Left hindlimb (tissue), 1 donor: ENCODE measurements at places on chromosomes 2 and 18.

DNA sequence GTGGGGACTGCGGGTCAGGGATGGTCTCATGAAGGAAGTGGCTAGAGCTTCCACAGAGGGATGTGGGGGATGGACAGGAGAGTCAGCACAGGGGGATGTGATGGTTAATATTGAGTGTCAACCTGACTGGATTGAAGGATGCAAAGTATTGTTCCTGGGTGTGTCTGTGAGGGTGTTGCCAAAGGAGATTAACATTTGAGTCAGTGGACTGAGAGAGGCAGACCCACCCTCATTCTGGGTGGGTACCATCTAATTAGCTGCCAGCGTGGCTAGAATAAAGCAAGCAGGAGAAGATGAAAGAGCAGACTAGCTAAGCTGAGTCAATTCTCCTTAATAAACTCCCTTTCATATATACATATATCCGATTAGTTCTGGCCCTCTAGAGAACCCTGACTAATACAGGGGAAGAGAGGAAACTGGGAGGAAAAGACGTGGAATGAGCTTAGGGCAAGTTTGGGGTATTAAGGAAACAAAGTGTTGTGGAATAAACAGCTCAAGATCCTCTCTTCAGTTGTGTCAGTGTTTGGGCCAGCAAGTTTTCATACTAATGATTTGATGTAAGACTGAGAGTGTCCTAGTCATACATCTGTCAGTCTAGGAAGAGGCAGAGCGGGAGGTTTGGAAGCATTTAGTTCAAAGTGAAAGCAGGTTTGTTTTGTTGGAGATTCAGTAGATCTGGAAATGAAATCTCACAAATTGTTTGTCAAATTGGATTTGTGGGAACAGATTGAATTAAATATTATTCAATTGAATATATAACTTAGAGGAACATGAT lies 135.2 kb upstream of the NT5C1B start:
- DNase-seq, result no peak

DNA sequence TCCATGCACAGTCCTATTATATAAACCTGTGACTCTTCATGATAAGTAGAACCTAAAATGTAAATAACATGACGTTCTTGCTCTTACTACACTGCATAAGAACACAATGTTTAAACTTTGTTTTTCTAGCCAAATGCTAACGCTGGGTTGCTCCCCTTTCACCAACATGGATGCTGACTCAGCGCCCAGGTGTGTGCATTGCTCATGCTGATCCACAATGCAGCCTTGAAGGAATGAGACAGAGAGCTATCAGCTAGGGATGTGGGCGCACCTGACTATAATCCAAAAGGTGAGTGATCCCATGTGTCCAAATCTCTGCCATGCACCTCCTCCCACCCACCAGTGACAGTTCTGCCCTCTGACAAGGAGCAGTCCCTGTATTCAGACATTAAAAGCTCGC lies 235.0 kb downstream of the IRS1 start:
- DNase-seq, result no peak

DNA sequence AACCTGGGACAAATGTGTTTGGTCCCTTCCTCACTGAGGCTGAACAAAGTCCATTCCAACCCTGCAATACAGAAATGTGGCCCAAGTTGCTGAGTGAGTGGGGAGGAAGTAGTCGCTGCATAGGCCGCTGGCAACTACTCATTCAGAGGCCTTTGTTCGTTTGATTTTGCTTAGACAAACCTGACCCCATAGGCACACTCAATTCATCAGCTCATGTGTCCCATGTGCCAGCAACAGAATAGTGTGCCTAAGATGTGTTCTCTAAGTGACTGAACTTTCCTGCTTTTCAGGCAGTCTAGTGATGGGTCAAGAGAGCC lies 23.0 kb downstream of the PTPN18 start:
- no peak for DNase-seq

GRCh38 chr2:120177001-120177621 lies 46.1 kb downstream of the TMEM185B start:
- DNase-seq, result no peak

DNA sequence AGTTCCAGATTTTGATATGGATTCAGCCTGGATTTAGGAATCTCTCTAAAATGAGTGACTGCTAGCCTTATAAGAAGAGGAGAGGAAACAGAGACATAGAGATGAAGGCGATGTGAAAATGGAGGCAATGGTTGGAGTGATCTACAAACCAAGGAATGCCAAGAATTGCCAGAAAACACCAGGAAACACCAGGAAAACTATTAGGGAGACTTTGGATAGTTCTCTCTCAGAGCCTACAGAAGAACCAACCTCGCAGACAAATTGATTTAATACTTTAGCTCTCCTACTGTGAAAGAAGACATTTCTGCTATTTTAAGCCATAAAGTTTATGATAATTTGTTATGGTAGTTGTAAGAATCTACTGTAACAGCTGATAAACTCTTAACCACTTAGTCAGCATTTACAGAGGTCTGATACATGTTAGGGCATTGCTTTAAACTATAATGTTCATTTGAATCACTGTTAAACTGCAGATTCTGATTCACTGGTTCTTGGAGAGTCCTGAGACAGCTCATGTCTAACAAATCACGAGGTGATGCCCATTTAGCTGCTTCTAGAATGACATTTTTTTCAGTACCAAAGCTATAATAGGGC lies 1702.6 kb upstream of the LRRTM1 start:
- no peak for DNase-seq

DNA sequence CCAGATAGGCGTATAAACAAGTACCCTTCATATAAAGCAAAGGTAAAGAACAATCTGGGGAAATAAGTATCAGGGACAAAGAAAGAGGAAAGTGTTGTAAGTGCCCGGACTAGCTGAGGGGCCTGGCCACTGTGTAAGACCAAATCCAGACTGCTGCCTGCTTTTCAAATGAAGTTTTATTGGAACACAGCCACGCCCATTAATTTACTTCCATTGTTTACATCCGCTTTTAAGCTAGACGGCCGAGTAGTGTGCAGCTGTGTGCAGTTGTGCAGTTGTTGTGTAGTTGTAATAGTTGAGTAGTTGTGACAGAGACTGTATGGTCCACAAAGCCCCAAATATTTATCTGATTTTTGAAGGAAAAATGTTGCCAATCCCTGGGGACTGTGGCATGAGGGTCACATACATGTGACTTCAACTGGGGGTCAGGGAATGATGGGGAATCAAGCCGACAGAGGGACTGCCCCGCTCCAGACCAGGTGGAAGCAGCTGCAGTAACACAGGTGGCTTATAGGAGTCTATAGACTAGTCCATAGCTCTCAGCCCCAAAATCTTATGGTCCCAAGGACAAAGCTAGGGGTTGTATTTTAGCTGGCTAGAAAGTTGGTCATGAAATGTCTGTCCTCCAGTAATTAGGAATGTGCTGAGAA lies 30.0 kb downstream of the FHL2 start:
- DNase-seq, result no peak

GRCh38 chr2:189047171-189047888 lies 73.2 kb downstream of the COL3A1 start:
- DNase-seq, result no peak

DNA sequence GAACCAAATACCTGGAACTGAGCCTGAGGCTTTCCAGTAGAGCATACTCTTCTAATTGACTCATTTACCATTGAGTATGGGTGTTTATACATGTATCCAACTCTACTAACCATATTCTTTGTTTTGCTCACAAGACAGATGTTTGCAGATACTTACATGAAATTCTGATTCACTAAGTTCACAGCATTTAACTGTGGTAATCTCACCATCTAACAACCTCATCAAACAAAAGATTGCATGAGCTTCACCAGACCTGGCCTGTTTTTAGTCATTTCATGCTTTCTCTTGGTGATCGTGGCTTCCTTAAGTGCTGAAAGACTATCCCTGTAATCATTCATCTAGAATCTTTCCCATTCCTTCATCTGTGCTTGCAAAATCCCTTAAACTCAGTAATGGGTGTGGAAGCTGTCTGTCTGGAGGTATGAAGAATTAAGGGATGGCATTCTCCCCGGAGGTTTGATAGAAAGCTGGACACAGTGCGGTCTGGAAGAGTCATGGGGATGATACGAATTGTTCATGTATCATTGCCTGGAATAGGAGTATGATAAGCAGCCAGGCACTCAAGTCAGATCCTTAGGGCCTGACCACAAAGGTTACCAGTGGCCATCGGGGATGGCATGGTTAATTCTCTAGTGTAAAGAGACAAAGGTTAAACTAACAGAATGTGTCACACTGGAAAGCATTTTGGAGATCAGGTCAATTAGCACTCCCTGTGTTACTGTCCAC lies 42.0 kb upstream of the IL1R1 start:
- DNase-seq, result no peak

DNA sequence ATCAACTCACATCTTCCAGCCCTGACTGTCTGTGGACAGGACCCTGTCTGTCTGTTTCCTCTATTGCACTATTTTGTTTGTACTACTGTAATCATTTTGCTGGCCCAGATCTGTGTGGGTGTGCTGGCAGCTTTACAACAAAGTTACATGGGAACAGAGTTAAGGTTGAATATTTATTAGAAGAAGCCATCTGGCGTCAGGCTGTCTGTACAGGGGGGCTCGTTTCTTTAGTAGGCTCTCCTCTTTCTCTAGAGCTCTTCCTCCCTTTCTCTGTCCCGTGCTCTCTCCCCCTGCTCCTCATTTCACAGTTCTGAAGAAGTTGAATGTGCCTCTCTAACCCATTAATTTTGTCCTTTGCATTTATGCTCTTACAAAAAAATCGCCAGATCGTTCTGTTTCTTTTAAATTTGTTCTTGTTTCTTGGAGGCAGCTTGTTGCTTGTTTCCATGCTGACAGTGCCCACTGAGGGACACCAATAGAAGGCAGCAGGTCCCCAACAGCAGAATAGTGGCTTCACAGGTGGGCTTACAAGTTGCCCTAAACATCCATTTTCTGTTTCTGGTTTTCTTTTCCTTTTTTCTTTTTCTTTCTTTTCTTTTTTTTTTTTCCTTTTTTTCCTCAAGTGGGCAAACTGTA lies 315.2 kb upstream of the ZEB2 start:
- DNase-seq, result peak; percentile 62

- DNase-seq, result no peak
These were observed 94.3 kb downstream of the CLIP4 start for GRCh38 chr2:29209551-29209950.

DNA sequence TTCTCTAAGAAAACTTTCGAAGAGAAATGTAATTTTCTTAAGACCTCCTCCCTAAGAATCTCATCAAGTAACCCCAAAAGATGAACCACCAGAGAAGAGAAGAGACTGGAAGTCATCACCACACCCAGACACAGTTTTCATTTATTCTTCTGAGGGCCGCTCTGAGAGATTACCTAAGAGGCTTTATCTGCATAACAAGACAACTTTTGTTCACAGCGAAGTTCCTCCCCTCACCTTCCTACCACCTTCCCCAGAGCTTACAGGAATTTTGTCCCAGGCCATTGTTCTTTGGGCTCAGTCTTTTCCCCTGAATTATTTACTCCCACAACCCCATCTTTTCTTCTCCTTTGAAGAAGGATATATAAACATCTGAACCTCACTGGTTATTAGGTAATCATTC lies 92.8 kb downstream of the AKAIN1 start:
- DNase-seq, result no peak

DNA sequence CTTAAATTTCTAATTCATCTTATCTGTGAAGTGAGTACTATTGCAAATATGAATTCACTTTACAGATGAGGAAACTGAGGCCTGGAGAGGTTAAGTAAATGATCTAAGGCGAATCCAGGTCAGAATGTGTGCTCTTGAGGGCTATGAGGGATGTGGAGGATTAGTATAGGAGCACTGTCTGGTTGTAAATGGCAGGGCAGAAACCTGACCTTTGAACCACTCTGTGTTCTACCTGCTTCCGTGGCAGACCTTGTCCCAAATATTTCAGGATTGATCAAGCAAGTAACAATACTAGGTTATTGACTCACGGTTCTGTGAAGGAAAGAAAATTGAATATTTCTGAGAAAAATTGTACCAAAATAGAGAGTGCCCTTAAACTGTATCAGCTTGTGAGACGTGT lies 74.7 kb downstream of the PTPRM start:
- no peak for DNase-seq

GRCh38 chr2:174223388-174223787 lies 24.9 kb downstream of the OLA1 start:
- DNase-seq, result no peak

GRCh38 chr2:157874997-157875640 lies 1.0 kb downstream of the ACVR1 start:
- DNase-seq, result peak; percentile 80

- DNase-seq, result no peak
These were observed 10.2 kb downstream of the NEDD4L start for GRCh38 chr18:58054041-58054781.

DNA sequence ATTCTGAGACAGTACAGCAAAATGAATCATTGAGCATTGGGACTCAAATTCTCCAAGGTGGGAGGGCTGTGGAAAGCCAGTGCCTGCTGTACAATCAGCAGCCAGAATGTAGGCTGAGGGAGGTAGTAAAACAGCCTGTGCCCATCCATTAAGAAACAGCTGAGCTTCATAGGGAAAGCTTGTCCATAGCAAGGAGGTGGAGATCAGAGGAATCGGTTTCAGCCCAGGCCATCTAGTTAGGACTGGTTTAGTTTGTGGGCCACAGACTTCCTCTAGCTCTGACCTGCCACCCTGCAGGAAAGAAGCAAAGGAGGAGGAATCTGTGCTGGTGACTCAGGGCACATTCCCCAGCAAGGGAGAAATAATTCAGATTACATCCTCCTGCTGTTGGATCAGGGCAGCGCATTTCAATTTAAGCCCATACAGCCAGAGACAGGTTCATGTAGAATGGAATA lies 333.4 kb downstream of the SETBP1 start:
- DNase-seq, result no peak

DNA sequence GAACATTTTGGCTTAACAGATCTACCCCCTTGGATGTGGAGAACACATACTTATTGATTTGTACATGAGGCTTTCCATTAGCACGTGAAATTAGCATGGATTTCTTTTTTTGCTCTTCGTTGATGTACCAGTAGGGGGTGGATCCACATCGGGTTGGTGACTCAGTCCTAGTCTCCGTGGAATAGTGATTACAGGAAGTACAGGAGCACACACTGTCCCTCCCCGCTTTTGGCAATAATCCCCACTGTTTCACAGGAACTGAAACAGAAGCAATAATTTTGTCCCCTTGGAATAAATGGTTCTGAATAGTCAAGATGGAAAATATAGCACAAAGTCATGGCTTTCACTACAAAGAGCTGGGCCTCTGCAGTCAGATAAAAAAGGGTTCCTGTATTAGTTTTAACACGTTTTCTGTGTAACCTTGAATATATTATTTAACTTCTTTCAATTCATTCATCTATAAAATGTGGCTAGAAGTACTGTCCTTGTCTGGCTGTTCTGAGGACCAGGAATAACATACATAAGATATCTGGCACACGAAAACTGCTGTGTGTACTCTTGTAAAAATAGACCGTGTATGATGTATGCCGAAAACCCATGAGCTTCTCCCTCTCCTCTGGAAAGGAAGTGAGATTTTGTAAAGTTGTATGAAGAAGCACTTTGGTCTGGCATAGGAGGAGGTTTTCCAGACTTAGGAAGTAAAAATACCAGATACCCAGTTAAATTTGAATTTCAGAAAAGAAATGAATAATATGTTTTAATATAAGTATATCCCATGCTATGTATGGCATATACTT lies 229.2 kb downstream of the GALR1 start:
- peak; percentile 30 for DNase-seq
